ENCODE measurements at places on chromosomes 11 and 22. TPM values are rescaled to one million over a fixed set of nuclear protein-coding genes. Genes with fewer than 3 reads are reported as not detected.

- H3K4me1 ChIP-seq = no peaks in the 10 kb centered on the region
- H3K36me3 ChIP-seq = no peaks in the 10 kb centered on the region
- H3K27ac ChIP-seq = no peak overlapping the region
- H3K4me3 ChIP-seq = no peak overlapping the region
These were observed 27.2 kb downstream of the PHLDB1 start for GRCh38 chr11:118634431-118635236.

The LAYN gene
- total RNA-seq = 3.5 TPM

GRCh38 chr11:34653851-34654482, 33.1 kb downstream of the EHF start:
- peak; percentile 59 for DNase-seq
- H3K4me3 ChIP-seq = no peak overlapping the region
- H3K36me3 ChIP-seq = no peaks in the 10 kb centered on the region

GRCh38 chr22:30333707-30334087, 7.0 kb upstream of the TBC1D10A start:
- H3K4me1 ChIP-seq = peaks cover 33% of the 10 kb centered on the region
- peak; percentile 73 for DNase-seq
- no peaks in the 10 kb centered on the region for H3K27me3 ChIP-seq

GRCh38 chr11:130527636-130528297, 79.3 kb downstream of the ADAMTS15 start:
- DNase-seq = no peak
- H3K4me3 ChIP-seq = no peak overlapping the region
- H3K27me3 ChIP-seq = peaks cover 3% of the 10 kb centered on the region
- H3K4me1 ChIP-seq = no peaks in the 10 kb centered on the region
- H3K36me3 ChIP-seq = no peaks in the 10 kb centered on the region

DNA sequence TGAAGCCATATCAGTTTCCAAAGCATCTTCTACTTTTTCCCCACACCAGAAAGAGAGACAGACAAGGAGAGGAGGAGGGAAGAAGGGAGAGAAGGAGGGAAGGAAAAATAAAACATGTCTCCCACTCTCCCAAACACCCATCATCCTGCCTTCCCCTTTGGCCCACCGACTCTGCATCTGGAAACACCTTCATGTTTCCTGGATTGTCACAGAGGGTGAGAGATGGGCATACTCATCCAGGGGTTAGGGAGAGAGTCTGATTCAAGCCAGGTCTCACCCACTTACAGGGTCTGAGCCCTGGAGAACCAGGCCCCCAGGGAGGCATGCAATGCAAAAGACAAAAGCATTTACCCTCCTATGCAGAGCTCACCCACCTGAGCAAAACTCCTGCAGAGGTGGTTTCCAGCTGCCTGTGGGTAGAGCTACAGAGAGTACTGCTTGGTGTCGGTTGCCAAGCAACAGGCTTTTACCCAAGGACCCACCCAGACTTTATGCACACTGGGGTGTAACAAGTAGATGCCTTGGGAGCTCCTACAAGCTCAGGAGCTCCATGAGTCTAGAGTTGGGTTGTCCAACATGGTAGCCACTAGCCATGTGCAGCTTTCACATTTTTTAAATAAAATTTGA, 33.4 kb downstream of the MN1 start:
- no peaks in the 10 kb centered on the region for H3K36me3 ChIP-seq
- no peaks in the 10 kb centered on the region for H3K4me1 ChIP-seq
- no peaks in the 10 kb centered on the region for H3K27me3 ChIP-seq

The PTS gene
- total RNA-seq = 34.6 TPM

The KRTAP5-2 gene
- total RNA-seq = not detected

DNA sequence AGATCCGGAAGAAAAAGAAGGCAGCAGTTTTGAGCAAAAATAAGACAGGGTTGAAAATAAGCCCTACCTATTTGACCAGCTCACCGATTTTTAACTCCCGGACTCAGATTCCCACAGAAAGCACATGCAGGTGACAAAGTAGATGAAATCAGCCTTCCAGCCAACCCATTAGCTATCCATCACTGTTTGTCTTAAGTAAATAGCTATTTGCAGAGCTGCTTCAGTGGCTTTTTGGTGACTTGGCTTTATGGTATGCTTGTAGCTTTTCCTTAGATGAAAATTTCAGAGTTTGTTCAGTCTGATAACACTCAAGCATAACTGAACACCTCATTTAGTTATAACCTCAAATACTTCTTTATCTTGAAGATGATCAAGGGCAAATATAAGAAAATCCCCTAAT, 192.6 kb downstream of the HIPK3 start:
- no peak for DNase-seq
- no peak overlapping the region for H3K27ac ChIP-seq
- no peaks in the 10 kb centered on the region for H3K36me3 ChIP-seq
- H3K4me3 ChIP-seq = no peak overlapping the region

The TRIM49C gene
- not detected for total RNA-seq

The FOSL1 gene
- 8.2 TPM for total RNA-seq

DNA sequence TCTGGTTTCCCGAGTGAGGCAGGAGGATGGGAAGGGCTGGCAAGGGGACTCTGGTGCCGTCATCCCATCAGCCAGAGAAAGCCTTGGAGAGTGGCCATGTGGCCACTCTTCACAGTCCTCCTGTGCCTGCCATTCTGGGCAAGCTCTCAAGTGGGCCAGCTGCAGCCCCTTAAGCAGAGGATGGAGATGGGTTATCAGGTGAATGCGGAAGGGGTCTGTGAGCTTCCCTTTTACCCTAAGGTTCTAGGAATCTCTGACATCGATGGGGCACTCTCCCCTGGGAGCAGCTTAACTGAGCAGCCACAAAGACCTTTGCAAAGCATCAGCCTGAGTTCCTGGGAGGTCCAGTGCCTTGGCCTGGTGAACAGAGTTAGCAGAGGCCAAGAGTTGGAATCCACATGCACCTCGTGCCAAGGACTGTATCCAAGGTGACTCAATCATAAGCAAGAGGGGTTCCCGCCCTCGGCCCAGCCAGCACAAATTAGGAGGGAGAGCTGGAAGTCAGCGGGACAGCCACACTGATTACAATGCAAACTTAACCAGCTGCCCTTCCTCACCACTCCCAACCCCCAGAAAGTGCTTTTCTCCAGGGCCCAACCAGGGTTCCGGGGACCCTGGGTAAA, 193.6 kb downstream of the BUD13 start:
- H3K27ac ChIP-seq = no peak overlapping the region
- H3K27me3 ChIP-seq = peaks cover 47% of the 10 kb centered on the region
- H3K4me1 ChIP-seq = no peaks in the 10 kb centered on the region
- no peak overlapping the region for H3K4me3 ChIP-seq
- no peak for DNase-seq
- H3K36me3 ChIP-seq = no peaks in the 10 kb centered on the region

- no peak overlapping the region for H3K27ac ChIP-seq
- no peak overlapping the region for H3K4me3 ChIP-seq
- H3K4me1 ChIP-seq = peaks cover 75% of the 10 kb centered on the region
These were observed 10.0 kb upstream of the TMEM123 start for GRCh38 chr11:102462610-102463009.

The TMPRSS6 gene
- total RNA-seq = 10.7 TPM

The AGBL2 gene
- total RNA-seq = 2.2 TPM

The WT1 gene
- not detected for total RNA-seq

DNA sequence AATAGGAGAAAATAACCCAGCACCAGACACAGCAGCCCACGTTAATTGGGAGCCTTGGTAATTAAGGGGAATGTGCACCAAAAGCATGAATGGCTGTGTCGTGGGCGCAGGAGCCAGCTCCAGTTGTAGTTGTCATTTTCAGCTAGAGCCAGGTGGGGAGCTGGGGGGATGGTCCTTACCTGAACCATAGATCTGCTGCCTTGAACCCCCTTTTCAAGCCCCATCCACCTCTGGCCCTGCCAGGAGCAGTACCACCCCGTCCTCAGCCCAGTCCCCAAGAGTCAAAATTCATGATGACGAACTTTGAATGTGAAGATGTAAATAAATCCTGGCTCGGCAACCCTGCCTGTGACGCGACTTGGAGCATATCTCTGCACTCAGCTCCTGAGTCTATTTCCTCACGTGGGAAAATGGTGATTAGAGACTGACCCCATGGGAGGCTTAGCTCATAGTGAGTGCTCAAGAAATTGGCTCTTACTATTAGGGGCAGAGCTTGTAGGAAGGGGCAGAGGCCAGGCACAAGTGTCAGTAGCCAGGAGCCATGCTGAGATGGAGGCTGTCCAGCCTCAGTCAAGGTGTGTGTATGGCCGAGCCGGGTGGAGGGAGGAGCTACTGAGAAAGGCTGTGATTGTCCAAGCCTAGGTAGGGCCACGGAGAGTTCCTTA, 794 bp upstream of the FXYD6 start:
- DNase-seq = no peak
- peaks cover 46% of the 10 kb centered on the region for H3K27me3 ChIP-seq
- peaks cover 29% of the 10 kb centered on the region for H3K4me1 ChIP-seq
- H3K4me3 ChIP-seq = peak overlapping the region; percentile 61
- H3K27ac ChIP-seq = no peak overlapping the region

The SLC35F2 gene
- 20.5 TPM for total RNA-seq

The NPAS4 gene
- not detected for total RNA-seq

- peaks cover 80% of the 10 kb centered on the region for H3K4me1 ChIP-seq
- H3K36me3 ChIP-seq = peaks cover 8% of the 10 kb centered on the region
- H3K27ac ChIP-seq = no peak overlapping the region
- H3K27me3 ChIP-seq = no peaks in the 10 kb centered on the region
- DNase-seq = no peak
- H3K4me3 ChIP-seq = no peak overlapping the region
These were observed 8.5 kb downstream of the MARK2 start for GRCh38 chr11:63847363-63847762.

GRCh38 chr11:115652496-115652895, 148.3 kb upstream of the CADM1 start:
- peaks cover 26% of the 10 kb centered on the region for H3K27me3 ChIP-seq
- H3K27ac ChIP-seq = no peak overlapping the region
- H3K4me3 ChIP-seq = no peak overlapping the region
- H3K4me1 ChIP-seq = no peaks in the 10 kb centered on the region

GRCh38 chr11:43269254-43269918, 42.4 kb upstream of the API5 start:
- H3K36me3 ChIP-seq = no peaks in the 10 kb centered on the region
- no peaks in the 10 kb centered on the region for H3K4me1 ChIP-seq
- peaks cover 11% of the 10 kb centered on the region for H3K27me3 ChIP-seq
- no peak overlapping the region for H3K4me3 ChIP-seq
- no peak overlapping the region for H3K27ac ChIP-seq

DNA sequence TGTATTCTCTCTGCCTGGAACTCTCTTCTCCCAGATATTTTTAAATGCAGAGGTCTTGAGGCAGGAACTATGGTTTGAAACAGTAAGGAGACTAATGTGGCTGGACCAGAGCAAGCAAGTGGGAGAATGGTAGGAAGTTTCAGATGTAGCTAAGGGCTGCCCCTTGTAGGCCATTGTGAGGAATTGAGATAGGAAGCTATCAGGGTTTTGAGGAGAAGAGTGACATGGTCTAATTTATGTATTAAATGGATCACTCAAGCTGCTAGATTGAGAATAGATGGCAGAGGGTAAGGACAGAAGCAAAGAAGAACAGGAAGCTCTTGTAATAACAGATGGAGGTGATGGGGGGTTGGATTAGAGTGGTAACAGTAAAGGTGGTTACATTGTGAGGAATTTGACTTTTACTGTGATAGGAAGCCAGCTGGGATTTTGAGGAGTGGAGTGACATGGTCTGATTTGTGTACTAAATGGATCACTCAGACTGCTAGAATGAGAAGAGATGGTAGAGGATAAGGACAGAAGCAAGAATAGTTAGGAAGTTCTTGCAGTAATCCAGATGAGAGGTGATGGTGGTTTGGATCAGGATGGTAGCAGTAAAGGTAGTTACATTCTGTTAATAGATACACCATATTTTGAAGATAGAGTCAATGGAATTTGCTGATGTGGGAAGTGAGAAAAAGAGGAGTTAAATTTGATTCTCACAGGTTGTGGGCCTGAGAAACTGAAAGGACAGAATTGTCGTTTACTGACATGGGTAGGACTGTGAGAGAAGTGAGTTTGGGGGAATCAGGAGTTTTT, 63.0 kb downstream of the HIPK3 start:
- H3K27me3 ChIP-seq = no peaks in the 10 kb centered on the region
- H3K27ac ChIP-seq = no peak overlapping the region
